Thyroid gland (tissue), 4 donors: ENCODE measurements at places on chromosomes 1 and 21. TPM values are rescaled to one million over a fixed set of nuclear protein-coding genes. Genes with fewer than 3 reads are reported as not detected.

- DNase-seq: no peak
Observed at GRCh38 chr1:172354291-172355274, 65.9 kb upstream of the C1orf105 start.

DNA sequence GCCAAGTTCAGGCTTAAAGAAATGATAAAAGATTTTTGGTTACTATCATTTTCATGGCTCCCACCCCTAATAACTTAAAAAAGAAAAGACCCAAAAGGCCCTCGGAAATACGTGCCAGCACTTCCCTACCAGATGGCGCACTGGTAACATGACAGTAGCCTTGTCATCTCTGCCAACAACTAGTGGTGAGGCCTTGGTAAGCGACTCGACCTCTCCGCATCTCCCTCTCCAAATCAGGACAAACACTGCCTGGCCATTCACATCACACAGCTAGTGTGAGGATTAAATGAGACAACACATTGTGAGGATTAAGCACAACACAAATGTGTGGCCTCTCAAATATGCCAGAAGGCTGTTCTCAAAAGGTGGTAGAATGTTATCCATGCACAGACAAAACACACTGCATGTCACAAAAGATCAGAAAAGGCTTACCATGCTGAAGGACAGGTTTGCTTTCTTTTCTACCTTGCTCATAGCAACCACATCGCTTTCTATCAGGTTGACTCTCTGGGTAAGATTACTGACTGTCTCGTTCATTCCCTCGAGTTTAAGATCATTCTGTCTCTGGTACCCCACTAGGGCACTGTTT is 16.4 kb downstream of the TEX38 start:
- no peak for DNase-seq

DNA sequence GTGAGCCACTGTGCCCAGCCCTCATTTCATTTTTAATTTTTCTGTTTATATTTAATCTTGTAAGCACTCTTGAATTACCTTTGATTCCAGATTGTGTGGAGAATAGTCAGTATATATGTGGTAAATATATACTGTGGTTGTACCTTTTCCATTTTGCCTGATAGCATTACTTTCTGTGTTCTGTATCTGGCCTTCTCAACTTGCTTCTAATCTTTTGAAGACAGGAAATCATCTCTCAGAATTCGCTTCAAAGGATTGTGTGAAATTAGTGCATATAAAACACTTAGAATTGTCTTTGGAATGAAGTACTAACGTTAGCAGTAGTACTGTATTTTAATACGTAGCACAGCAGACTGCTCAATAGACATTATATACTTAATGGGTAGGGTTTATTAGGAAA is 37.9 kb downstream of the PPP2R5A start:
- no peak for DNase-seq

DNA sequence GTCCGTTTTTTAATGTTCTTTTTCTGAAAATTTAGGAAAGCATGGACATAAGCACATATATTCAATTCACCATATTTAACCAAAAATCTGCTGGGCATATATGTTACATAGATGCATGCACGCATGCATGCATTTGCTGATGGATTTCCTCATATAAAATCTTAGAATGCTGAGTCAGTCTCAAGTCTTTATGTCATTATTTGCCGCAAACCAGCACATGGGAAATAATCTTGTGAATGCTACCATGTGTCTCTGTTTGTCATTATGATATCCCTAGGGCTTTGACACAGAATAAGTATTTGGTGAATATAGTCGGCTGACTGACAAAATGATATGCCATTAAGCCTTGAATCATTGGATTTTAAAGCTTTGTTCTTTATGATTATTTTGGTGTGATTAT is 776.5 kb downstream of the KCNT2 start:
- DNase-seq: no peak

- DNase-seq: no peak
Observed at GRCh38 chr1:98698625-98699024, 37.1 kb downstream of the SNX7 start.

DNA sequence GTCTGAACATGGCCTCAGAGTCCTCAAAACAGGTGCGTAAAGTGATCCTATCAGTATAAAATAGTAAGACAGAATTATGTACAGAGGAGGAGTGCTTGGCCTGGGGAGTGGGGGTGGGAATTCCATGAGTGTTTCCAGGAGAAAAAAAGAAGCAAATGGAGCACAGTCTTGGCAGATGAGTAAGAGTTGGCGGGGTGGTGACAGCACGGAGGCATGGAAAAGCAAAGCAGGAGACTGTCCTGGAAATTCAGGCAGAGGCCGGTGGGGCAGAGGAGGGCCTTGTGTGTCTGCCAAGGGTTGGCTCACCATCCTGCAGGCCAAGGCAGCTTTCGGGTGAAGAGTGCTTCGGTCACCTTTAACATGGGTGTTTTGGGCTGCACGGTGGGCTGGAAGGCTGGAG is 63.4 kb downstream of the OPTC start:
- DNase-seq: peak; percentile 17

DNA sequence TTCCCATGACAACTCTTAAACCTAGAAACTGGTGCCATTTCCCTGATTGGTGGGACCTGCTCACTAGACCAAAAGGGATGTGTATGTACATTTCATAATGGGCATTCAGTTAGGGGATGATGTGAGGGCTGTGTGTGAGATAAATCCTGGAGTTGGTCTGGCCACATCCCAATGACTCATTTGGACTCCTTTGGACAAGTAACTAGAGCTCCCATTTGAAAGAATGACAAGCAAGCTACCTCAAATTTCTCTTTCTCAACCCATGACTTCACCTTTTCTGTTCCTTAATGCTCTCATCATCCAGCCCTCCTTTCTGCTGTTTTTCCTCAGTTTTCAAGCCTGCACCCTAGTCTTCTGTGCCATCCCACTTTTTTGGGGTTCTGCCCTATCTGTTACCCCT is 27.9 kb downstream of the EBNA1BP2 start:
- DNase-seq: no peak

- DNase-seq: no peak
Observed at GRCh38 chr1:53847980-53848379, 9.9 kb upstream of the NDC1 start.

- DNase-seq: no peak
Observed at GRCh38 chr1:31006747-31007146, 58.8 kb downstream of the PUM1 start.

DNA sequence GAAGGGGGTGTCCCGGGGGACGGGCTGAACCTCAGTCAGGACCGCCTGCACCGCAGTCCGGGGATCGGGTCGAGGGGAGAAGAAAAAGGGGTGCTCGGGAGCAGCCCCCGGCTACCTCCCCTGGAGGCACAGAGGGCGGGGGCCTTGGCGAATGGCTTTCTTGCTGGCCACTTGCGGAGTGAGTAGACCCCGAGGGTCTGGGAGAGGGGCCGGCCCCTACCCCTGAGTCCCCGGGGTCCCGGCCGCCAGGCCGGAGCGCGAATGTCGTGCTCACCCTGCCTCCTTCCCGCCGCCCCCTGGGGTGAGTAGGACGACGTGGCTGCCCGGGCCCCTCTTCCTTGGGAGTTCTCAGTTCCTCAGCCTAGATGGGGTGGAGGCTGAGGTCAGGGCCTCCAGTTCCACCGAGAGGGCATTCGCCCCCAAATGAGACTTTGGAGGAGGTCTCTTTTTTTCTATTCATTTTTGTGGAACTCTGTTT is 113.0 kb downstream of the OSBPL9 start:
- no peak for DNase-seq

DNA sequence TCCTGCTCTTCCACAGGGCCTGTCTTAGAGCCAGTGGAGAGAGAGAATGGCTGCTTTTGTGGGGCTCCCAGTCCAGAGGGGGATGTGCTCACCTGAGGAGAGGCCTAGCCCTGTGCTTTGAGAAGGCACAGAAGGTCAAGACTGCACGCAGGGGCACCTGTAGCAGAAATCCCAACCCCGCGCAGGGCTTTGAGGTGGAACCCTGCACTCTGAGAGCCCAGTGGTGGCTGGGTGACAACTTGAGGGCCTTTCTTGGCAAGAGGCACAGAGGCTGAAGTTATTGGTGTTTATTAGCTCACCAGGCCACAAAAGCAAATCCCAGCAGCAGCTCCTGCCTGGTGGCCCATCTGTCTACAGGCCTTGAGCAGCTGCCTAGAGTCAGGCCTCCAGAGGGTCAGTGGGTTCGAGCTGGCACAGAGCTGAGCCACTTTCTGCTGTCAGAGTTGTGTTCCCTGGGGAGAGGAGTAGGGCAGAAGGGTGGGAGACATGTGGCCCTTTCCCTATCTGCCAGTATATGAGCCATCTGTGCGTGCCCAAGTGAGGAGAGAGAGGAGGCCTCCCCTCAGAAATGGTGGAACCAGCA is 31.4 kb downstream of the SZRD1 start:
- DNase-seq: peak; percentile 91

- DNase-seq: peak; percentile 95
Observed at GRCh38 chr1:158124034-158124433, 56.7 kb upstream of the CD1D start.

- DNase-seq: no peak
Observed at GRCh38 chr1:42576935-42577334, 81.3 kb upstream of the PPIH start.

The PPIAL4G gene
- total RNA-seq: 0.17 TPM

The LRRC7 gene
- total RNA-seq: 7.9 TPM

The KIF14 gene
- 0.22 TPM for total RNA-seq

The EDN2 gene
- total RNA-seq: not detected
